ENCODE measurements at places on chromosomes 4 and X. TPM values are rescaled to one million over a fixed set of nuclear protein-coding genes. Genes with fewer than 3 reads are reported as not detected.

The HHIP gene
- total RNA-seq, result 90.9 TPM

The WAS gene
- total RNA-seq, result not detected

The C4orf50 gene
- total RNA-seq, result under 0.01 TPM

The DMP1 gene
- not detected for total RNA-seq

The F8A1 gene
- 2.8 TPM for total RNA-seq

The FAT4 gene
- total RNA-seq, result 47.4 TPM

DNA sequence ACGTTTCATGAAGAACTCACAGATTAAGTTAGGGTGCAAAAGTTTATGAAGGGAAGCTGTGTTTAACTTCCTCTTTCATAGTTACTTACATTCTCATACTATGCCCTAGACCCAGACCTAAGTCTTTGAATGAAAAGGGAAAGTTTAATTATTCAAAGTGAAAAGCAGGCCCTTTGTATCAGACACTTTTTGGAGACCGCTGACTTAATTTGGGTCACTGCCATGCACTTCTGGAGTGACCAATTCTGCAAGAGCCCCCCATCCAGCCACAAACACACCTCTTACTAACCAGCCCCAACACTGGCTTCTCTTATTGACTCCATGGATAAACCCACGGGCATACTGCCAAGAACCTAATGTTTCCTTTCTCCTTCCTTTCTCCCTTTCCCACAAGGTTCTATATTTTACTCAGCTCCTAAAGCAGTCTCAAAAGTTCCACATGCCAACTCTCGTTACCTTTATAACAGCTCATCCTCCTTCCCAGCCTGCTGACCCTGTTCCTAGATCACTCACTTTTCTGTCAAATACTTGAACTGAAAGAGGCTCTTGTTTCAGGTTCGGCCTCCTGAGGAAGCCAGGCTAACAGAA, 34.5 kb downstream of the ABCE1 start:
- DNase-seq, result peak; percentile 76

GRCh38 chr4:131638781-131639180, 1510.3 kb upstream of the PCDH10 start:
- DNase-seq, result no peak

DNA sequence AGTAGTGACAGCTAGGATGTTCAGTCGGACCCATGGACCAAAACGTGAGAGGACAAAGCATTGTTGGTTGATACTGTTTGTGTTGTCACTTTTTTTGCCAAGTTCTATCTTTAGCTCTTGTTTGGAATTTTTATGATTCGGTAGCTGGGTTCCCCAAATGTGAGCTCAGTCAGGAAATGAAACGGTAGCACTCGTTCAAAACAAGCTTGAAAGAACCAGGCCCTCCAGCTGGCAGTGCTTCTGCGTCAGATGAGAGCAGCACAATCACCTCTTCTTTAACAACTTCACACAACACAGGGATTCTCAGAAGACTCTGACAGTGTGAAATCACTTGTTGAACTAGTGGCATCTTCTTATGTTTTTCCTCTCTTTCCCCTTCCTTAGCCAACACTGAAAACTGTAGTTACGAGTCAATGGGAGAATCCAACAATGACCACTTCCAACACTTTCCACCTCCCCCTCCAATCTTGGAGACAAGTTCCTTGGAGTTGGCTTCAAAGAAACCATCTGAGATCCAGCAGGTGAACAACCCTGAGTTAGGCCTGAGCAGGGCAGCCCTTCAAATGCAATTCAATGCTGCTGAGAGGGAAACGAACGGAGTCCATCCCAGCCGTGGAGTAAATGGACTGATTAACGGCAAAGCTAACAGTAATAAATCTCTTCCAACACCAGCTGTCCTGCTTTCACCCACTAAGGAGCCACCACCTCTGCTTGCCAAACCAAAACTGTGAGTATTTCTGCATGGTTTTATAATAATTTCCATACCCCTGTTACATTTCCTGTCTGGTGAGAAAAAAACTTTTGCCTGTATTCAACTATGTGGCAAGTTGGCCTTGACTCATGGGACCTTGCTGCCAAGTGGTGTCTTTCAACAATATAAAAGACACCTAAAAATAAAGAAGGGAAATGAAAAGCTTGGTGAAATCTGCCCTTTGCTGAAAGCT, 214.6 kb downstream of the PALLD start:
- peak; percentile 93 for DNase-seq

DNA sequence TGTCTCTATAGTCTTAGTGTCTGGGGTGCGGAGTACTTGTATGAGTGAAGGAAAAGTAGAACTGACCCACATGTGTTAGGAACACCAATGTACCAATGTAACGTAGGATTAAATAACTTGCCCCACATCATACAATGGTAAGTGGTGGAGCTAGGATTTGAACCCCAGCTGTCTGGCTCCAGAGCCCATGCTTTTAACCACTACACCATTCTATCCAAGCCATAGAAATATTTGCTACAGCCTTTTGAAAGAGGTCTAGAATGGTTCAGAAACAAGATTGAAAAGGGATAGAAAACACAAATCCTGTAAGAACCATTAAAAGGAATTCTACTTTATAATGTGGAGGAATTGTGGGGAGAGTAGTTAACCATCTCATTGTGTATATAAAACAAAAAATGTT, 169.9 kb upstream of the ATP6AP2 start:
- no peak for DNase-seq

DNA sequence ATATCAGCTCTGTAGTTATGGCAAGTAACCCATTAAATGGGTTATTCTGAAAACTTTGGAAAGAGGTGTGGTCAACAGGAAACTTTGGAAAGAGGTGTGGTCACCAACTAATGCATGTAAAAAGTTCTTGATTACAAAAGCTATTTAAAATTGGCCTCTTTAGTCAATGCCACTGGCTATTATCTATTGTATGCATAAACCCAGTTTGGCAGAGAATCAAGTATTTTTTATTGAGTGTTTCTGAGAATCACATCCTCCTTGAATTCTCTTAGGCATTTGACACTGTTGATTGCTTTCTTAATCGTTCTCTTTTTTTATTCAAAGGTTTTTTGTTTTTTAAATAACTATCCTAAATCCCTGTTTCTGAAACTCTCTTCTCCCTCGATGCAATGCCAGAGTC, 7.5 kb downstream of the P2RY4 start:
- DNase-seq, result no peak

- DNase-seq, result no peak
Observed at GRCh38 chrX:73337366-73337765, 109.5 kb upstream of the CDX4 start.

- no peak for DNase-seq
Observed at GRCh38 chr4:142307857-142308256, 538.2 kb downstream of the INPP4B start.

DNA sequence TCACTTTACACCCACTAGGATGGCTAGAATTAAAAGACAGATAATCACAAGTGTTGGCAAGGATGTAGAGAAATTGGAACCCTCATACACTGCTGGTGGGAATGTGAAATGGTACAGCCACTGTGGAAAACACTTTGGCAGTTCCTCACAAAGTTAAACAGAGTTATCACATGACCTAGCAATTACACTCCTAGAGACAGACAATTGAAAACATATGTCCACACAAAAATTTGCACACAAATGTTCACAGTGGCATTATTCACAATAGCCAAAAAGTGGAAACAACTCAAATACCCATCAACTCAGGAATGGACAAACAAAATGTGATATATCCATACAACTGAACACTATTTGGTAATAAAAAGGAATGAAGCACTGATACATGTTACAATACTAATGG, 5.7 kb downstream of the ZNF280C start:
- DNase-seq, result no peak

- no peak for DNase-seq
Observed at GRCh38 chr4:89306486-89307177, 968 bp downstream of the GPRIN3 start.

- DNase-seq, result no peak
Observed at GRCh38 chrX:56792270-56793111, 63.4 kb downstream of the NBDY start.

DNA sequence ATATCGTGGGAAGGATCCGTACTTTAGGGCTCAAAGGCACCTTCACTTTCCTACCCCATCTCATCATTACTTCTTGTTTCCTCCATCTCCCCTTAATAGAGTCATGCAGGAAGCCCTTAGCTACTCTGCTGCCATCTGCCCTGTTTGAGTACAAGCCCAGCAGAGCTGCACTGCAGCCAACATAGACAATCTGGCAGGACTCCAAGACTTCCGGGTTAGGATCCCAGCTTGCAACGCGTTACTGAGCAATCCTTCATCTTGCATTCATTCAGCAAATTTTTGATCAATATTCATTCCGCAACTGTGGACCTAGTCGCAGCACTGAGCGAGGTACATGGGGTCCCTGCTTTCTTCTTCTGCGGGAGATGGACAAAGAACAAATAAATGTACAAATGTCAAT, 344.9 kb downstream of the BCOR start:
- peak; percentile 73 for DNase-seq

GRCh38 chrX:103831803-103832544, at the start of gene RAB9B:
Gene RAB9B, minus strand, starts transcription at chrX:103832257. Its CDS starts 6,473 bp downstream, at chrX:103825784.
- peak; percentile 17 for DNase-seq

GRCh38 chr4:36303426-36304137, 22.2 kb downstream of the DTHD1 start:
- no peak for DNase-seq

- no peak for DNase-seq
Observed at GRCh38 chr4:7295911-7296660, 103.7 kb downstream of the SORCS2 start.

GRCh38 chr4:112857461-112857860, 192.0 kb upstream of the ANK2 start:
- DNase-seq, result peak; percentile 2

DNA sequence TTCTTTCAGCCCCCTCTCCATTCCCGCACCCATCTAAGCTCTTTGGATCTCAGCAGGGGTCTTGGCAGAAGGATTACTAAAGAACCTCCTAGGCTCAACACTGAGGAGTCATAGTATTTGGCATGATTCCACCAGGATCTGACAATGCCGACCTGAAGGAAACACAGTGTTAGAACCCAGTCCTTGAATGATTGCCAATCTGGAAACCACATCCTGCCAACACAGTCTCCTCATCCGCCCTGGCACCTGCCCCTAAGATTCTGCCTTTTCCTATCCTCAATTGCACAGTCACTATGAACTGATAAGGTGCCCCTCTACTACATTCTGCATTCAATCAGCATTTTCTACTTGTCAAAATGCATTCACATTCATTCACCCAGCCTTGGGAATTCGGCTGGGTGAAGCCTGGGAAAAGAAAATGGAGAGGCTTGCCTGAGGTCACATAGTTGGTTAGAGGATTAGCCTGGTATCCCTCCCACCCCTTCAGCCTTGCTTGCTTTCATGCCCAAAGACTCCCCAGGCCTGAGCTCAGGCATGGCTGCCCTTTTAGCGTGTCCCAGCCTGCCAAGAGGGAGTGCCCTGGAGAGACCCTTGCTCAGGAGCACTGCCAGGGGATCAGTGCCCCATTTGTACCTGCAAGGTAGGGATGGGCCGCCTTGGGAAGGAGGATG, 2.2 kb upstream of the CLDN2 start:
- DNase-seq, result peak; percentile 74

Data from dermis microvascular lymphatic vessel endothelial cell (primary cell).